ENCODE measurements at places on chromosomes 11 and 22. TPM values are rescaled to one million over a fixed set of nuclear protein-coding genes. Genes with fewer than 3 reads are reported as not detected.

Gene PATE4
- total RNA-seq, result not detected

- DNase-seq, result peak; percentile 86
- no peak overlapping the region for H3K27ac ChIP-seq
- no peaks in the 10 kb centered on the region for H3K36me3 ChIP-seq
- H3K27me3 ChIP-seq, result no peaks in the 10 kb centered on the region
These were observed 112.8 kb downstream of the FBXO7 start for GRCh38 chr22:32587449-32587848.

- no peak overlapping the region for H3K27ac ChIP-seq
- no peaks in the 10 kb centered on the region for H3K27me3 ChIP-seq
- DNase-seq, result no peak
- H3K4me3 ChIP-seq, result no peak overlapping the region
- H3K4me1 ChIP-seq, result peaks cover 13% of the 10 kb centered on the region
- no peaks in the 10 kb centered on the region for H3K36me3 ChIP-seq
These were observed 92.5 kb downstream of the DSCAML1 start for GRCh38 chr11:117704395-117705100.

DNA sequence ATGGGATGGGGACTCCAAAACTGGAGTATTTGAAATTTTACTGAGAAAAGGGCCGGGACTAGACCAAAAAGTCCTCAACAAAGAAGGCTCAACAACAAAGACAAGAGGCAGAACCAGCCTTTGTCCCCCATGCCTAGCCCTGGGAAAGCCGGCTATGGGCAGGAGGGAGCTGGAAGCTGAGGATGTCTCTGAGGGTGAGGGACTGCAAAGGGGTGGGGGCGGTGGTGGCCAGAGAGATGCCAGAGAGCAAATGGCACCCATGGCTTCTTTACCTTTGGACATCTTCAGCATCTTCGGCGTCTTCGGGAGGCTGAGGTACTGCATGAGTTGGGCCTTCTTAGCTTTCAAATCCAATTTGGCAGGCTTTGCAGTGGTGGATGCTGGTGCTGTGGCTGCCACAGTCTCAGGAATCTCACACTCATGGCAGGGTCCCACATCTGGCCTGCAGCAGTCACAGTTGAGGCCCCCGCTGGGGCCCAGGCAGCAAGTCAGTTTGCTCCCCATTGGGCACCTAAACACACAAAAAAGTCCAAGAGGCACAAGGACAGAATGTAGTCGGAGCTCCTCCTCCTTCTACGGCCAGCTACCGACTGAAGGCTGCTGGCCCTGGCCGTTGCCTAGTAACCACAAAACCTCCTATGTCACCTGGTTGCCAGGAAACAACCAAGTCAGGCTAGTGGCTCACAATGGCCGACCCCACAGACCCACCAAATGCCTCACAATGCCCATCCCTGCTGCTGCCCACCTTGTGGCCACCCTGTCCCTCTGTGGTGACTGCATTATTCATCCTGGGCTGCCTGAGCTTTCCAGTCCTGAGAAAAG is at the start of gene C22orf42:
Gene C22orf42 (minus strand): TSS at position 592 of the 822 bp plus-strand sequence. CDS start 88 bp downstream, at position 504.
- H3K36me3 ChIP-seq, result no peaks in the 10 kb centered on the region
- DNase-seq, result no peak
- no peaks in the 10 kb centered on the region for H3K27me3 ChIP-seq

GRCh38 chr11:122491509-122491908 is 164.0 kb upstream of the UBASH3B start:
- DNase-seq, result no peak
- H3K4me1 ChIP-seq, result peaks cover 10% of the 10 kb centered on the region
- no peak overlapping the region for H3K27ac ChIP-seq

Gene QSER1
- total RNA-seq, result 17.5 TPM

All from right atrium auricular region (tissue), 2 donors.